H7 (cell line): ENCODE measurements at places on chromosomes 3 and 15.

DNA sequence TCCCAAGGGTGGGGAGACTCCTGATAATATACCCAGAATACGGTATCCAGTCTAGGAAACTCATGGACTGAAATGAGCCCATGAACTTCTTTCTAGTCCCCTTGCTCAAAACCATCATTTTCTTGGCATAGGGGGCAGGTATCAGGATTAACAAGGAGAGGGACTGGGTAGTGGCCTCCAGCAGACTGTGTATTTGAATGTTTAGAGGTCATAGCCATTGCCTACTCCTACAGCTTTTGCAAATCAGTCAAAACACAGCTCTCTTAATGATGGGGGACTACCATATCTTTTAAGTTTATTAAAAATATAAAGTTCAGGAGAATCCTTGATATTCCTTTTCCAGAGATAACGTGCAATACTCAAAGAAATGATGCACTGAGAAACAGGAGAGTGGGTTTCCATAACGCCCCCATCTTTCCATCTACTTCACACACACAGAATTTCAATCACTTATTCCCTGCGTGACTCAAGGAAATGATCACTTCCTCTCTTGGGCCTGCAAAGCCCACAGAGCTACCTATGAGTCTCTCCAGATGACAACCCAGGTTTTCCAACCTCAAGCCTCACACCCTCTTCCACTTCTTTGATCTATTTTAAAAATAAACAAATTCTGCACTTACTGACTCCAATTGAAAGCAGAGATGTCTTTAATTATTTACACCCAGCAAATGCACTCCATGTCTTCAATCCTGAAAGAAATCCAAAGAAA is 584.0 kb upstream of the LMCD1 start:
- DNase-seq, result no peak

- no peak for DNase-seq
Observed at GRCh38 chr3:183987000-183987600, 30.6 kb downstream of the ABCC5 start.

DNA sequence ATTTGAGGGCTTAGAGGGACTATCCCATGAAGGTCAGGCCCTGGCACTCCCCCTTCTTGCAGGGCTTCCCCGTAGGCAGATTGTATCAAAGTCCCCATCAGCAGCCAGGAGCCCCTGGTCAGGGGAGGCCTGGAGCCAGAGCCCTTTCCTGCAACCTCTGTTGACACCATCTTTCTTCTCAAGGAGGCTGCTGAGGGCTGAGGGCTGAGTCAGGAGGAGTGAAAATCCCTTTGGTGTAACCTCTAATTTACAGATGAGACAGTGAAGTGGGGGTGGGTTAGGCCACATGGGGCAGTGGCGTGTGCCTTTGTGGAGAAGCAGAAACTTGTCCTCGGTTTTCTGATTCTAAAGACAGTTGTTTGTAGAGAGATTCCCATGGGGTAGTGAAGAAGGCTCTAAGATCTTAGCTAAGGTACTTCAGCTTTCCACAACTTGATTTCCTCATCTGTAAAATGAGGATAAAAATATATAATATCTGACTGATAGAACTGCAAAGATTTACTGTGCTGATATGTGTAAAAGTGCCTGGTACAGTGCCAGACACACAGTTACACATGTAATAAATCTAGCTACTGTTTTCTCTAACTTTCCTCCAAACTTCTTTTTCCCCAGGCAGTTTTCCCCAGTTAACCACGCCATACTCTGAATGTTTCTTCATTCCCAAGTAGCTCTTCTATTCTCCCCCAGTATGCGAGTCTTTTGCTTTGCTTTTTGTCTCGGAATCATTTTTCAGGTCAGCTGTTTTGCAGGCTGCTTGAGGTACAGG is 249.4 kb upstream of the TPM1 start:
- no peak for DNase-seq

GRCh38 chr3:196611761-196612483 is 27.6 kb upstream of the NRROS start:
- no peak for DNase-seq

GRCh38 chr15:92772061-92772460 is 116.5 kb upstream of the FAM174B start:
- no peak for DNase-seq

DNA sequence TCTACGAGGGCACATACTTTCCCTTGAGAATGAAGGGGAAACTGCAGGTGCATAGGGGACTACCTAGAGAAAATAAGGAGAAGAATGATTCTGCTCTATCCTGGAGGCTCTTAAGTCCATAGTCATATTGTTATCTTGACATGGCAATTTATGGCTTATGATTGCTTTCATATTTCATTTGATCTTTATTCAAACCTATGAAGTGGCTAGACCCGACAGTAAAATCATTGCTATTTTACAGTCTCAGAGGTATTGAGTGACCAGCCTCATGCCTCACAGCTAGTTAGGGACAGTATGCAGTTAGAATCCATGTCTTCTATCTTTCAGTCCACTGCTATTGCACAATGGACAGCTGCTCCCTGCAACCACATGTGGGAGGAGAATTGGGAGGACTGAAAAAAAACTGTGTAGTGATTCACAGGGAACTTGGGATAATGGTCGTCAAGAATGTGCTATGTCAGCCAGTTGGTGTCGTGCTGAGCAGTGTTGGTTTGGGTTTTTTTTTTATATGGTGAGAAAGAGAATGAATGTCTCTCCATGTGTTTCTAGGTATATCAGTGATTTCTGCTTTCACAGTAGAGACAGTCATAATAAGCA is 63.2 kb upstream of the SPPL2A start:
- DNase-seq, result no peak

- no peak for DNase-seq
Observed at GRCh38 chr3:34998902-34999301, 640.4 kb upstream of the ARPP21 start.

DNA sequence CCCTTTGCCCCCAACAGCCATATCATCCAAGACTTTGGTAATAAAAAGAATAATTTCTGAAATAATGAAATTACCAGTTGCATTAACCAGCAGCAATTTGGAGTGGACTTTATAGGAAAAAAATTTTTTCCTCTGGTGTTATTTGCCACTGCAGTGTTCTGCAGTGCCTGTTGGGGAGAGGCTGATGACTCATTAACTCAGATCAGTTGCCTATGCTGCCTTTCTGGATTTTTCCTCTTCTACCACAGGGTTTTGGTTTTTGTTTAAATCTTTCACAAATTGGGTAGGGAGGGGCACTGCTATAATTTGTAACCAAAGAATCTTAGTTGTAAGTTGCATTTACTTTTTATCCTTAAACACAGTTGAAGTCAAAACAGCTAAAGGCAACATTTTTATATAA is 22.7 kb downstream of the ATP6V1A start:
- DNase-seq, result no peak

DNA sequence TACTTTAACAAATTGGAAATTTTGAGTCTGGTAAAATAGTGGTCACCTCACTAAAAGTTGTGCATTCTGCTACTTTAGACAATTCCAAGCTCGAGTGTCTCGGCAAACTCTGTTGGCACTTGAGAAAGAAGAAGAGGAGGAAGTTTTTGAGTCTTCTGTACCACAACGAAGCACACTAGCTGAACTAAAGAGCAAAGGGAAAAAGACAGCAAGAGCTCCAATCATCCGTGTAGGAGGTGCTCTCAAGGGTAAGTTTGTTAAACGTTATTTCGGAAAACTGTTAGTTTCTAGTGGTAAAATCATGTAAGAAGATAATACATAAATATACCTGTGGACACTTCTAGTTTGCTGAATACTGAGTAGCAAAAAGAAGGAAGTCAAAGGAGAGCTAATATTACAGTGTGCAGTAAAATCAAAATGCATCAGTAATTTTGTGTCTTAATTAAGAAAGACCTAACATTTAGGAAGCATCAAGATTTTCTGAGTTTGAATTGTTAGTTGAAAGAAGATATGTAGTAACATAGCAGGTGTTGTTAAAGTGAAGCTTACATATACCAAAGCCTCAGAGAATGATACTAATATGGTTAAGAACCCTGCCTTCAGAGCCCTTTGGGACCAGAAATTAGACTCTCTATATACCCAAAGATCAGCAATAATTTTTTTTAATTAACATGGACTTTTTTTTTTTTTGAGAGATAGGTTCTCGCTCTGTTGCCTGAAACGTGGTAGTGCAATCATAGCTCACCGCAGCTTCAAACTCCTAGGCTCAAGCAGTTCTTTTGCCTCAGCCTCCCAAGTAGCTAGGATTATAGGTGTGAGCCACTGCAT is 23.0 kb downstream of the BUB1B start:
- no peak for DNase-seq

DNA sequence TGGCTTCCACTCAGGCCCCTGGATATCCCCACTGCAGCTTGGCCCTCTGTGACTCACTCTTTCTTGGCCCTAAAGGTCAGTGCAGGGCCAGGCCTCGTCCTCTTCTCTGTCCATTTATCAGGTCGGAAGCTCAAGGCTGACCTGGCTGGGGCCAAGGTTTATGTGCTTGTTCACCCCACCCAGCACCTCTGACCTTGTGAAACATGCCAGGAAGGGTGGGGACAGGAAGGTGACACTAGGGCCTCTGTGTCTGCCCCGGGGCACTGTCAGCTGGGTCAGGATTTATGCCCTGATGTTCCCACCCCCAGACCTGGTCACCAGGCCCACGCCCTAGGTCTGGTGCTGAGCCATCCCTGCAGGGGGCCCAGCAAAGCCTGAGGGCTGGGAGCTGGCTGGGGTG is 103.8 kb downstream of the FBLN2 start:
- no peak for DNase-seq

DNA sequence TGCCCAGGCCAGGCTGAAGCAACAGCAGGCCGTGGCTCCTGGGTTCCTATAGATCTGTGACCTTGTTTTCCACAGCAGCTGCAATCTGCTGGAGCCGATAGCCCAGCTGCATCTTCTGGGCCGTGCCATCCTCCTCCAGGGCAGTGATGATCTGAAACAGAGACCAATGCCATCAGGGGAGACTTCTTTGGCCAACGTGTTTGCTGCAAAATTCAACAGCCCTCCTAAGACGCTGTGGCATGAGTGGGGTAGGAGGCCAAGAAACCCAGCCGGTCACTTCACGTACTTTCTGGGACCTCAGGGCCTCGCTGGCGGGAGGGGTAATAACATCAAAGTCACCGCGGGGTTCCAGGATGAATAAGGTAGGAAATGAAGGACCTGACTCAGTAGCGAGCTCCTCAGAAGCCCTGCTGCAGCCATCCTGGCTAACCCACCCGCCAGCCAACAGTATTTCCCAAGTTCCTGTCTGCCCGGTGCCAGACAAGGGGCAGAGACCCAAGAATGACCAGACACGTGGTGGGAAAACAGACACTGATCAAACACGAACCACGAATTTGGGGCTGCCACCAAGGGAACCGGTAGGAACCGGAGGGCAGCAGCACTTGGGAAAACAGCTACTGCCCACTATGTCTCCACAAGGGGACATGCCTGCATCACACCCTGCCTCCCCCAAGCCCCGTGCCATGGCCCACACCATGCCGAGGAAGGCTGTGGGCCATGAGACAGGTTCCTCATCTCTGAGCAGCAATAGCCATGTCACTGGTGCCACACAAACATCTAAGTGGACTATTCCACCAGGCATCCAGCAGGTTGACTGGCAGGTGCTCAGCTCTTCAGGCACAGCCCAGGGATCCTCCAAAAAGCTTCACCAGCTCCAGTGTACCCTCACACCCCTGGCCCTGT is 25.2 kb downstream of the PLXNB1 start:
- peak; percentile 28 for DNase-seq

DNA sequence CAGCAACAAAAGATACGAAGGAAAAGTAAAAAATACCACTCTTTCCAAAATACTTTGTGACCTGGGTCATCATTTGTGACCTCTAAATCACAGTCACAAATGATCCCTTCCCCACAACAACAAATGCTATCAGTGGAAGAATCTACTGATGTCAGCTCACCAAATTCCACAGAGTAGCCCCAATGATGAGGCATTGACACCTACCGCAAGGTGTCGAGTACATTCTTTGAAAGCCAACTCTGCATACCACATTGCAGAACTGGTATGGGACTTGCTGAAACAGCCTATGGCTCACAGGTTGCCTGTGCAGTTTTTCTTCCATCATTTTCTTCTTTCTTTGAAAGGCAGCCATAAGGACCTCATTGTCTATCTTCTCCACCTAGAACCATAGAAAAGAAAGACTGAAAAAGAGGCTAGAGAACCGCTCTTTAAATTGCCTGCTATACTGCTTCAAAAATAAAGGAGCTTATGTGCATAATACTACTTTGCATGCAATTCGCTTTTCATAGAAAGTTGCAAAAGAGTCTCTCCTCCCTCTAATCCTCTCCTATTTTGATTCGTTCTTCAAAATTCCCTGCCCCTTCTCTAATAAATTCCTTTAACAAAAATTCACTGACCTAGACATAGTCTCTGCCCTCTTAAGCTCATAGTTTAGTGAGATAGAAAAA is 21.4 kb upstream of the KPNA1 start:
- peak; percentile 52 for DNase-seq

- no peak for DNase-seq
Observed at GRCh38 chr3:44969828-44970179, 6.2 kb downstream of the ZDHHC3 start.

- DNase-seq, result peak; percentile 72
Observed at GRCh38 chr15:64092864-64093626, 593 bp downstream of the CIAO2A start.

DNA sequence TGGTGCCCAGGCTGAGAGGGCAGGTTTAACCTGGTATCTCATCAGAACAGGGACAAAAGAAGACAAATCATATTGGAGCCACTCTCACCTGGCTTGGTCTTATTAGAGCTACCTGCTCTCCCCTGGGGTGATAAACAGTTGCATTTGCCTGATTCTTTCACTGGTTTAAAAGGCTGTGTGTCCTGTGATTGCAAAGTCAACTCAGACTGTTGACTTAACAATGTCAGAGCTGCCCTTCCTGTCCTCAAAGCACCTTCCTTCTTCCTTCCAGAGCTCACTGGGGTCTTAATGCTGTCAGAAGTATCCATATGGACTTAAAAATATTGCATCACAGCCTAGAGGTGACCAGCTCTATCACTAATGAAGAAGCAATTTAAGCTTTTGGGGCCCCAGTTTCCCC is 50.5 kb upstream of the MINAR1 start:
- DNase-seq, result no peak

GRCh38 chr3:105626739-105627138 is 242.1 kb downstream of the CBLB start:
- DNase-seq, result no peak

DNA sequence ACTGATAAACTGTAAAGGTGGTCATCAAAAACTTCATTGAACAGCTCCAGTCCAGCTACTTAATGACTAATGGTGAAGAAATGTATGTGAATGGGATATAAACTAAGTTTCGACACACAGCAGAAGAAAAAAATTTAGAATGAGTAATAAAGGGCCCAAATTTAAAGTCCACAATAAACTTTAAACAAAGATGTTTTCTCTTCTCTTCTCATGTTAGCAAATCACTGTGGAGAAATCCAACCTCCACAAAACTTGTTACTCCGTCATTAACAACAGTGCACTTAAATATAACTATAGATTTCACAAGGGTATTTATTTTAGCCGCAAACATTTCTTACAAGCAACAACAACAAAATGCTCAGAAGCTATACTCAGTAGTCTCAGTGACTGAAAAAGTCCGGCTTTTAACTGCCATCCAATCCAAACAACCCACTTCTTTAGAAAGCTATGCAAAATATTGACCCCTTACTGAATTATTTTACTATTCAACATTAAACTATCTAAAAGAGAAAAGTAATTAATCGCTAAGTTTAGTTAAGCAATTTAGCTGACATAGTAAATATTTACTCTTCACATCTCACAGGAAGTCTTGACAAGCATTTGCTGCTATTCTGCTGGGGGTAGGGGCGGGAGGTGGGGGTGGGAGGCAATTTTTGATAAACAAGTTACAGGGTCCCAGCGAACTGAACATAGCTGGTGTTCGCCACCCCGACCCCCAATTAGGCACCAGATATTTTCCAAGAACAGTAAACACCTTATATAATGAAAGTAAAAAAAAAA is 2.4 kb downstream of the IGF2BP2 start:
- DNase-seq, result peak; percentile 32

GRCh38 chr3:166986000-166986399 is 394.1 kb downstream of the ZBBX start:
- no peak for DNase-seq
